ENCODE measurements at places on chromosomes 2 and 18.

DNA sequence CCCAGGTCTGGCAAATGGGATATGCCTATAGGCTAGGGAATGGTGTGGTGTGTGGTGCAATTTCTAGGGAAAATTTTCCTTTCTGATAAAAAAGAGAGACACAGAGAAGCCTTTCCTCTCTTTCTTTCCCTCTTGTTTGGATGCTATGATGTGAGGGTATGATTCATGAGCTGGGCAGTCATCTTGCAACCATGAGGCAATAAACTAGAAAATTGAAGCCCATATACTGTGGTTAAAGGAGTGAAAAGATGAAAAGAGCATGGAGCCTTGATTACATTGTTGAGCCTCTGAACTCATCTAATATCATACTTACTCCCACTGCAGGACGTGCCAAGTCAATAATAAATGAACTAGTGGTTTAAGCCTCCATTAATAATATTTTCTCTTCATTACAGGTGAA is 215.6 kb downstream of the HAUS1 start:
- no peak for DNase-seq

GRCh38 chr18:8354304-8354703 is 254.9 kb upstream of the RAB12 start:
- no peak for DNase-seq

DNA sequence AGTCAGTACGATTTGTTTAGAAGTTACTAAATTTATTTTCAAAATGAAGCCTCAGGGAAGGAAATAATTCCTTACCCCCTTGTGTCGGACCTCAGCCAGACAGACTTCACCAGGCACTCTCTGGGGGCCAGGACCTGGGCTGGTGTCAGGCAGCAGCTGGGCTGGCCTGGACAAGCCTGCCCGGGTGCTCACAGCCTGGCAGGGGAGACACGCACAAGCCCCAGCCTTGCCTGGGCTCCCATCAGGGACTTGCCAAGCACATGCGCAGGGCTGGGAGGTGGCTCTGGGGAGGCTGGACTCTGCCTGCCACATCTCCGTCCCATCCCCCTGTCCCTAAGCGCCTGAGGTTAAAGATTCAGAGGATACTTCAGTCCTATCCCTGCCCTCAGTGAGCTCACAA is 56.8 kb upstream of the HS6ST1 start:
- DNase-seq: no peak

DNA sequence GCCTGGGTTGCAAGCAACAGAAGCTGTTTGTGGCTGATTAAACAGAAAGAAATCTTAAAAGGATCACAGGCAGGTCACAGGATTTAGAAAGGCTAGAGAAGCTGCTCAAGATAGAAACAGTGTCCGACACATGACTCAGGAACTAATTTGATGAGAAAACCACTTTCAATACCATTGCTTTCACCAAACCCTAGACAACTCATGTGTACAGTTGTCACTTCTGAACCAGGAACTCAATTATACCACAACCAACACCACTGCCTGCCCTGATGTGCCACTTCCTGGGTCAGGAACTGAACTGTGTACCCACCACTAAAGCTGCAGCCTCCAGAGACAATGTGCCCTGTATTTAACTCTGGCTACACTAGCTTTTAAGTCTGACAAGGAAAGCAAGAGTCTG is 56.0 kb downstream of the TMEM247 start:
- no peak for DNase-seq

- DNase-seq: no peak
These were observed 37.1 kb downstream of the ZNF516 start for GRCh38 chr18:76457957-76458356.

GRCh38 chr2:162053066-162053807 is 20.8 kb downstream of the DPP4 start:
- no peak for DNase-seq

DNA sequence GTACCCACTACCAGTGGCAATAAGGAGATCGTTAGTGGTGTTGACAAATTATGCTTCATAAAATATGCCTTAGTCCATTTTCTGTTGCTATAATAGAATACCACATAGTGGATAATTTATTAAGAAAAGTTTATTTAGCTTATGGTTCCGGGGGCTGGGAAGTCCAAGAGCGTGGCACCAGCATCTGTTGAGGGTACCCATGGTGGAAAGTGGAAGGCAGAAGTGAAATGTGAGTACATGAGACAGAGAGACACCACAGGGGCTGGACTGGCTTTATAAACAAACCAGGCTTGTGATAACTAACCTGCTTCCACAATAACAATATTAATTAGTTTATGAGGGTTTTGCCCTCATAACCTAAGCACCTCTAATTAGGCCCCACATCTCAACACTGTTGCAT is 146.6 kb downstream of the RNF144A start:
- DNase-seq: no peak

- no peak for DNase-seq
These were observed 49.1 kb downstream of the CENPO start for GRCh38 chr2:24842081-24843050.
